Stimulated activated CD4-positive, alpha-beta T cell treated with anti-CD3 and anti-CD28 coated beads, Interleukin-4, amount 100 ng/mL, for 1 hour (primary cell): ENCODE measurements at places on chromosomes 6 and 20.

DNA sequence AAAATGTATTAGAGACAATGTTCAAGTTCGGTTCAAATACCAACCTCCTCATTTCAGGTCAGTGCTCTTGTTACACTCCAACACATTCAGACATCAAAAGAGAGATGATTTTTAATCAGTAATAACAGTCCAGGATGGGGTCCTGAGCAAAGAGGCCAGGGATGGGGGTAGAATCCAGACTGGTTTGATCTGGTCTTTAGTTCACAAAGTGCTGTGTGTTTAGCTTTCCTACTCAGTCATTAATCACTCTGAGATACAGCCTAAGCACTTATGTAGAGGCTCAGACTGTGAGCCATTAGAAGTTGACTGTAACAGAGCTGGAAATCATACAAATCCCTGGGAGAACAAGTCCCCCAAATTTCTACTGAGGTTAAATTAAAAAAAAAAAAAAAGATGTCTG, 241.6 kb downstream of the PTPRK start:
- DNase-seq = no peak

DNA sequence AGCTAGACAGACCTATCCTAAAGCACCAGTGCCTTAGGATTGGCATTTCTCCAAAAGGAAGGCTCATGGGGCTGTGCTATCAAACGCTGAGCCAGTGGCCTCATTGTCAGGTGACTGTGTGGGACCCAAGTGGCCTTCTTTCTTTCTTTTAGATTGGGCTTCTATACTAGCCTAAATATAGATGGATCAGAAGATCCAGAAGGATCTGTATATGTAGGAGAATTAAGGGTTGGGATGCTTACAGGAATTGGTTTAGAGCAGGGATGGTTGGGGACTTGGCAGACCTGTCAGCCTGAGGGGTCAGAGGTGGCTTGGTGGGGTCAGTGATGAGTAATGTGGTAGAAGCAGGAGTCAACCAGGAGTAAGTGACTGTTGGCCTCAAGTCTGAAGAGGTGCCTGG, 14.8 kb downstream of the ABT1 start:
- no peak for DNase-seq

DNA sequence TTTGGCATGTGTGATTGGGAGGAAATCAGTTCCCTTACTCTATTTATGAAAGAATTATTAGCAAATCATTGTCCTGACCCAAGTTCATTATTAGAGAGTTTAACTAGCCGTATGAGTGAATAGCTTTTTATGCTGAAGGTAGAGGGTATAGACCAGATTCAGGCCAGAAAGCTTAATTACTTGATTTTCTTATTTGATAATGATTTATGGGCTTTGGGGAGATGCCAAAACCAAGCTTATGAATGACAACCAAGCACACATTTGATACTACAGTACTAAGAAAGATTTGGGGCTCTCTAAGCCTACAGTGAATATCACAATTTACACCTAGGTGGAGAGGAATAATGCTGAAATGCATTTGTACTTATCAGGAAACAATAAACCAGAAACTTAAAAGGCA, 193.2 kb downstream of the ARHGAP18 start:
- no peak for DNase-seq

GRCh38 chr6:138107078-138107751, at the start of gene PERP:
PERP (minus strand) TSS chr6:138107419; CDS start chr6:138107340, 79 bp downstream.
- DNase-seq = peak; percentile 77

DNA sequence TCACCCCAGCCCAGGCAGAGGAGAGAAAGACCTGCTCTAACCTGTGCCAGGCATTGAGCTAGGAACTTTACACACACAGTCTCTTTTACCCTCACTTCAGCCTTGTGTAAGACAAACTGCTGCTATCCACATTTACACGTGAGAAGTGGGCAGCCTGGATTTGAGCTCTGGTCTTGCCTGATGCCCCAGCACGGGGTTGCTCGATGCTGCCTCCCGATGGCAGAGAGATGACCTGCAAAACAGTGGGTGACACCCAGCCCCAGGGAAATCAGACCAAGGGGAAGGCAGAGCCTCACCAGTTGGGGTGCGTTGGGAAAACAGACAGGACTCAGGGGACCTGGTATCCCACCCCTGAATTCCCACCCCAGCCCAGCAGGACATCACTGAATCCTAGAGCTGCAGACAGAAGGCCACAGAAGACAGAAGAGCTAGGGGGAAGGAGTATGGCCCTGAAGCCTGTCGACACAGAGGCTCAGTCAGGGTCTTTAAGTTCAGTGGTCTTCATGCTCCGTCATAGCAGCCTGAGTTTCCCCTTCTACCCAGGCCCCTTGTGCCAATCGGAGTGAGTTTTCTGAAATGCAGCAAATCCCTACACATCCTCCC, 990 bp downstream of the BPI start:
- DNase-seq = peak; percentile 7

DNA sequence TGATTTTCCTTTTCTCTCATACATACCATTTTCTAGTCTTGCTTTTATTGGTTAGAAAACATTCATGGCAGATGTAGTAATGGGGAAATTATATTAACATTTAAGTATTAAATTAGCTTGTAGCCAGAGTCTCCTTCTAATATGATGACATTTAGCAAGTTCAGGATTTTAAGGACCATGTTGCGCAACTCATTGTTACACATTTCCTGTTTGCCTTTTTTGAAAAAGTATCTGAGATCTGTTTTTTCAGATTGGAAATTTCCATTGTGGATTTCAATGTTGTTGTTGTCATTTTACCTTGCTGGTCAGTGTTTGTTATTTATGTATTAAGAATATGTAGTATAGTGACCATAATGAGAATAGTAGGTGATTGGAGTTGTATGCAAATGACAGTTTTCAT, 38.7 kb downstream of the CDKAL1 start:
- DNase-seq = no peak

GRCh38 chr20:7691647-7692269, 248.5 kb downstream of the HAO1 start:
- no peak for DNase-seq

- no peak for DNase-seq
Measured at GRCh38 chr6:83889621-83890020, 30.1 kb downstream of the CYB5R4 start.

GRCh38 chr6:25064006-25064405, 128.2 kb upstream of the RIPOR2 start:
- DNase-seq = no peak

GRCh38 chr20:62786157-62786556, 10.1 kb upstream of the MRGBP start:
- no peak for DNase-seq
